ENCODE measurements at places on chromosomes 6 and 20.

- peaks cover 26% of the 10 kb centered on the region for H3K4me1 ChIP-seq
- H3K27me3 ChIP-seq = no peaks in the 10 kb centered on the region
- no peak for DNase-seq
- no peak overlapping the region for H3K4me3 ChIP-seq
Measured at GRCh38 chr6:148364056-148364824, 21.6 kb downstream of the SASH1 start.

GRCh38 chr6:105624021-105624420 lies 221.1 kb upstream of the PREP start:
- H3K27me3 ChIP-seq = no peaks in the 10 kb centered on the region
- no peaks in the 10 kb centered on the region for H3K4me1 ChIP-seq
- H3K27ac ChIP-seq = no peak overlapping the region
- H3K36me3 ChIP-seq = no peaks in the 10 kb centered on the region

DNA sequence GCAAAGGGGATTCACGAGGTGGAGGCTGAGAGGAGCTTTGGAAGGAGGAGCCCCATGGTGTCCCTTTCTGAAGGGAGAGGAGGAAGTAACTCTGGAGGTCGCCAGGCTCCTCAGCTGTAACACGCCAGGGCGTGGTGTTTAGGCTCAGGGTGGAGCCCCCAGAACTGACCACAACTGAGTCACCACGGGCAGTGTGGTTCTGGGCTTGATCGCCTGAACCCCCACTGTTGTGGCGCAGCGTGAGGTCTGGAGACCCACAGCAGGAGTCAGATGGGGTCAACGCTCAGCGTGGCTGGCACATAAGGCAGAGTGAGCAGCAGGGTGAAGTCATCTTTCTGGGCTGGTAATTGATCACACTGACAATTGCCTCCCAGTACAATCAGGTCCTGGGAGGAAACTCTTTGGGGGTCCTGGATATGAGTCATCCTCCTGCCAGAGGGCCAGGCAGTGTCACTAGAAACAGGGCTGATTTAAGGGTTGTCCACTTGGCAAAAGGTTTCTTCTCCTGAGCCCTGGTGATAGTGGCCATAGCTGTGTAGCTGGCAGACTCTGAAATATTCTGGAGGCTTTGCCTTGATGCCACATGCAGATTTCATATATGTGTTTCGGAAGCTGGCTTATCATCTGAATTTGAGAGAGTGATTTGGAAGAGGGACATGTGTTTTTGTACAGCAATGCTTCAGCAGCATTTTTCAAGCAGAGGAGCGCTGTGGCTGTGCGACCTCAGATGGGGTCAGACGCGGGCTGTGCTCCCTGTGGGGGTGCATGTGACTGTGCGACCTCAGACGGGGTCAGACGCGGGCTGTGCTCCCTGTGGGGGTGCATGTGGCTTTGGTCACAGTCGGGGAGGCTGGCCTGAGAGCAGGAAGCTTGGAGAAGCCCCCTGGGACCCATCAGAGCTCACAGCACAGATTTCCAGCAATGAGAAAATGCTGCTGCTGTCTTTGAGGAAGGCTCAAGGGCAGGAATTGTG lies 50.0 kb downstream of the SYNJ2 start:
- H3K4me3 ChIP-seq = no peak overlapping the region
- no peak overlapping the region for H3K27ac ChIP-seq
- no peak for DNase-seq
- H3K4me1 ChIP-seq = no peaks in the 10 kb centered on the region
- H3K27me3 ChIP-seq = no peaks in the 10 kb centered on the region

GRCh38 chr6:164063346-164063745 lies 648.8 kb downstream of the QKI start:
- H3K4me3 ChIP-seq = no peak overlapping the region
- no peaks in the 10 kb centered on the region for H3K4me1 ChIP-seq
- no peaks in the 10 kb centered on the region for H3K27me3 ChIP-seq
- no peak for DNase-seq

DNA sequence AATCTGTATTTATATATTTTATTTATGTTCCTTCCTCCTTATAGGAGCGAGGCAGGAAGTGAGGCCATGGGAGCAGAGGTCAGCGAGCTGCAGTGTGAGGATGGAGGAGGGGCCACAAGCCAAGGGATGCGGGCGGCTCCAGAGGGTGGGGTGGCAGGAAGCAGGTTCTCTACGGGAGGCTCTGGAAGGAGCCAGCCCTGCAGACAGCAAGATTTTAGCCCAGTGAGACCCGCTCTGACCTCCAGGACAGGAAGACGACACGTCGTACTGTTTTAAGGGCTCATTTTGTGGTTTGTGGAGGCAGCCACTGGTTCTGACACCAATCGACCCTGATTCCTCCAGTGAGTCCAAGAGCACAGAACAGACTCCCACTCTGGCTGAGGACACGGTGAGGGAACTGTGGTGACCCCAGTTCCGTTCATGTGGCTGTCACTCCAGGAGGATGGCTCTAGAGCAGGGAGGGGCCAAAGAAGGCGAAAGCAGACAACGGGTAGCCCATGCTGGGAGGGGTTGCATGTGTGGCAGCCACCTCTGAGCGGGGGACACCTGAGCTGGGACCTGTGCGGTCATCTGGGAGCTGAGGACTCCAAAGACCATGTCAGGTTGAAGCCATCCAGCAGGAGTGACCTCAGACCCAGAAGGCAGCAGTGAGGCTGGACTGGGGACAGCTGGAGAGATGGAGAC lies 100.1 kb upstream of the BHLHE23 start:
- H3K27ac ChIP-seq = no peak overlapping the region
- H3K4me3 ChIP-seq = no peak overlapping the region
- H3K27me3 ChIP-seq = peaks cover 17% of the 10 kb centered on the region

DNA sequence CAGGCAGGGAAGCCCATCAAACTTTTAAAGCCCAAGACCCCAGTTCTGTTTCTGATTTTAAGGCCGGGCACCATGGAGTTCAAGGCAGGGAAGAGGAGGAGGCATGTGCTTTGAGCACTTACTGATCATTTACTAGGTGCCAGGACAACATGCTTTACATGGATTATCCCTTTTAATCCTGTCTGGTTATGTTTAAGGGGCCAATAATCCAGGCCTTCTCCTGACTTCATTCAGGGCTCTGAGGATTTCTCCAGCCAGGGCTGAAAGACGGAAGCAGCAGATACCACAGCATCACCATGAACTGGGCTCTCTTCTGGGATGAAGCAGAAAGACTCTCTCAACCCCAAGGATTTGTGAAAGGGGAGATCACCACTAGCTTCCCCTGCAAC lies 4.1 kb downstream of the CCND3 start:
- DNase-seq = no peak
- H3K36me3 ChIP-seq = peaks cover 17% of the 10 kb centered on the region
- H3K27me3 ChIP-seq = no peaks in the 10 kb centered on the region
- H3K4me3 ChIP-seq = no peak overlapping the region
- peaks cover 33% of the 10 kb centered on the region for H3K4me1 ChIP-seq
- H3K27ac ChIP-seq = no peak overlapping the region

DNA sequence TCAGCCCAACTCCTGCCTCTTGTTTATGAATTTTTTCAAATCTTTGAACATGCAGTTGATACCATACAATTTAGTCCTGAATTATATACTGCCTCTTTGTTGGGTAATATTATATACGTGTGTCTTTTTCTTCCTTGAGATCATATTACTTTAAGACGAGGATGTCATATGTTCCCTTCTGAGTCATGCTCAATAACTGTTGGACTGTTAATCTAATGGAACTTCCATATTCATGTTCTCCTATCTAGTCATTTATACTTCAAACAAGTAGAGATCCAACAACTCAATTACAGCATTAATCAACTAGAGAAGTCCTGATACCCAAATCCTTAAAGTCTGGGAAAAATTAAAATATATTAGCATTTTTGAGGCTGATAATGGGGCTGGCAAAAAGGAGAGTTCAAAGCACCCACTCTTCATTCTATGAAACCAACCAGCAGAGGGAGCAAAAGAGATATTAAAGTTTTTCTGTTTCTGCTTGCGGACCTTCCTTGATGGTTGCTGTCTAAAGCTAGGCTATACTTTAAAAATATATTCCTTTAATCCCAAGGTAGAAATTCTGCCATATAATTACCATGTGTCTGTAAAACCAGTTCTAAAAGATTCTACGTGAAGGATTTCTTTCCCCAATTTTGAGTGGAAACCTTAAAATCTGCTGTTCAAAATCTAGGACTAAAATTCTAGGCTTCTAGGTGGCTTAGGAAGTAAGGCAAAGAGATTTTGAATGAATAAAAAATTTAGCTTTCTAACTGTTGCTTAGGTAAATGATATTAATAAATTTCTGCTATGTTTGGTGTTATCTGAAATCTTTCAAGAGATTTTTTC lies 498.9 kb downstream of the BCKDHB start:
- DNase-seq = peak; percentile 74
- H3K27me3 ChIP-seq = no peaks in the 10 kb centered on the region
- H3K4me1 ChIP-seq = no peaks in the 10 kb centered on the region
- H3K27ac ChIP-seq = no peak overlapping the region
- no peak overlapping the region for H3K4me3 ChIP-seq

GRCh38 chr6:100554228-100554627 lies 89.5 kb upstream of the SIM1 start:
- no peaks in the 10 kb centered on the region for H3K27me3 ChIP-seq
- no peaks in the 10 kb centered on the region for H3K36me3 ChIP-seq
- no peaks in the 10 kb centered on the region for H3K4me1 ChIP-seq
- no peak for DNase-seq
- H3K27ac ChIP-seq = no peak overlapping the region
- no peak overlapping the region for H3K4me3 ChIP-seq

GRCh38 chr6:152979116-152979515 lies 3.7 kb downstream of the FBXO5 start:
- peaks cover 38% of the 10 kb centered on the region for H3K4me1 ChIP-seq
- peak overlapping the region; percentile 97 for H3K4me3 ChIP-seq
- H3K27ac ChIP-seq = no peak overlapping the region
- peaks cover 32% of the 10 kb centered on the region for H3K36me3 ChIP-seq
- H3K27me3 ChIP-seq = no peaks in the 10 kb centered on the region

GRCh38 chr20:805713-806112 lies 27.8 kb upstream of the FAM110A start:
- no peak overlapping the region for H3K27ac ChIP-seq
- H3K4me1 ChIP-seq = no peaks in the 10 kb centered on the region
- H3K4me3 ChIP-seq = no peak overlapping the region
- peak; percentile 77 for DNase-seq
- no peaks in the 10 kb centered on the region for H3K27me3 ChIP-seq

DNA sequence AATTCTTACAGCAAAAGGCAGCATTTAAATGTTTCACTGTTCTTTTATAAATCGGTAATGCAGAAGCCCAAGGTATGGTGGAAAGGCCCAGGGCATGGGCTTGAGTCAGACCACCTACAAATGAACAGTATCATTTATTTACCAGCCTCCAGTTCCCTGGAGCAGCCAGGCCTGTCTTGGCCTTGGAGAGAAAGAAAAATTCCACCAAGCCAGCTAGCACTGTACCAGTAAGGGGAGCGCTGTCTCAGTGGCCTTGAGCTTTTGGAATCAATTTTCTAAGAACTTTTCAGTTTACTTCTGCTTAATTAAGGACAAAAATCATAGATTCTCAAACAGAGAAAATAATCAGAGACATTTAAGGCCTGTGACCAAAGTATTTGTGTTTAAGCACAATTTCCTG lies 12.3 kb downstream of the NAPB start:
- no peak overlapping the region for H3K4me3 ChIP-seq
- no peak for DNase-seq
- peaks cover 17% of the 10 kb centered on the region for H3K4me1 ChIP-seq

DNA sequence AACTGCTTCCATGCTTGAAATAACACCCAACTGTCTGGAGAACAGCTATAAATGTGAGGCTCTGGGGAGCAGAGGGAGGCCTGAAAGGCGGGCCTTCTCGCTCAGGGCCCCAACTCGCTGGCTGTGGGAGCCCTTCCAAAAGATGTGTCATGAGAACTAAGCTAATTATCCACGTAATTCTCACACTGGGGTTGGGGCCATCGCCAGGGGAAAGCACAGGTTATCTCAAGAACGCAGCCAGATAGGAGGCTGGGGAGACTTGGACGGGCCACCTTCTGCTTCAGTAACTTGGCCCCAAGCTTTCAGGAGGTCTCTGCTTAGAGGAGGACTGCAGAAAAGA lies 1.6 kb downstream of the PXDC1 start:
- H3K27me3 ChIP-seq = peaks cover 66% of the 10 kb centered on the region
- H3K36me3 ChIP-seq = no peaks in the 10 kb centered on the region
- no peak overlapping the region for H3K27ac ChIP-seq
- H3K4me3 ChIP-seq = peak overlapping the region; percentile 75
- peaks cover 12% of the 10 kb centered on the region for H3K4me1 ChIP-seq

DNA sequence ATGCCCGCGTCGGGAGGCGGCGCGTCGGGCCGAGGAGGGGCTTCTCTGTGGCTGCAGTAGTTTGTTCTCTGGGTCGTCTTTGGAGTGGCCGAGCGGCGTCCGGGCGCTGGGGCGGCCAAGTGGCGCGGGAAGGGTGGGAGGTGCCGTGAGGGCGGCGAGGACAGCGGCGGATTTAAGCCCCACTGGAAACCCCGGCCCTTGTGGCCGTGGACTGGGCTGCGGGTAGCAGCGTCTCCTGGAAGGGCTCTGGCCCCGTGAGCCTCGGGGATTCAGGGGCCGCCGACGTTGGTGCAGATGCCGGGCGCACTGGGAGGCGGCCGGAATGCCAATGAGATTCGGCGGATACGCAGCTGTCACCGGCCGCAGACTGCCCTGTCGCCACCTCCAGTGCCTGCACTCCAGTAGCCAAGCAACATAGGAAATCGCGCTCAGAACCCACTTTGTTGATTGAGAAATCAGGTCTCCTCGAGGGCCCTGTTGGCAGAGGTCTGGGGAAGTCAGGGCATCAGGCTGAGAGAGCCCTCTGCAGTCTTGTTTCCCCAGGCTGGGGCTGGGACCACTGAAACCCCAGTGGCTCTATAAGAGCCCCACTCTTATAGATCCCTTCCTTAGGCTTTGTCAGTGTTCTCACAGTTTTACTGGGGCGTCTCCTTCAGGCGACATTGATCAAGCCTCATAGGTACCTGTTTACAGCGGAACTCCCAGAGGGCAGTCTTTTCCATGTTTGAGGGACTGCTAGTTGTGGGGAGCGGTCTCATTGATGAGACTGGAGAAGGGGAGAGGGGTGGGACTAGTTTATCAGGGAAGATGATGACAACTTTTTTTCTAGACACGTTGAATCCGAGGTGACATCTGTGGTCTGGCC lies 642 bp downstream of the GZF1 start:
- H3K36me3 ChIP-seq = no peaks in the 10 kb centered on the region
- peak overlapping the region; percentile 95 for H3K4me3 ChIP-seq
- DNase-seq = peak; percentile 68
- peaks cover 22% of the 10 kb centered on the region for H3K4me1 ChIP-seq

- no peak overlapping the region for H3K4me3 ChIP-seq
- H3K27me3 ChIP-seq = no peaks in the 10 kb centered on the region
- peaks cover 18% of the 10 kb centered on the region for H3K4me1 ChIP-seq
- no peaks in the 10 kb centered on the region for H3K36me3 ChIP-seq
- DNase-seq = peak; percentile 70
Measured at GRCh38 chr6:5672581-5673011, 334.1 kb downstream of the NRN1 start.

DNA sequence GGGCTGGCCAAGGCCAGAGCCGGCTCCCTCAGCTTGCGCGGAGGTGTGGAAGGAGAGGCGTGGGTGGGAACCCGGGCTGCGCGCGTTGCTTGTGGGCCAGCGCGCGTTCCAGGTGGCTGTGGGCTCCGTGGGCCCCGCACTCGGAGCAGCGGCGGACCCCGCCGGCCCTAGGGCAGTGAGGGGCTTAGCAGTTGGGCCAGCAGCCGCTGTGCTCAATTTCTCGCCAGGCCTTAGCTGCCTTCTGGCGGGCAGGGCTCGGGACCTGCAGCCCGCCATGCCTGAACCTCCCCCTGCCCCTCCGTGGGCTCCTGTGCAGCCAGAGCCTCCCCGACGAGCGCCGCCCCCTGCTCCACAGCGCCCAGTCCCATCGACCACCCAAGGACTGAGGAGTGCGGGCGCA lies 108.4 kb downstream of the GMPR start:
- 0 out of 2 replicates have a peak, but pooled peaks cover 6% of the 10 kb centered on the region for H3K4me1 ChIP-seq
- no peak for DNase-seq

All from GM23338 (cell line).